Breast epithelium (tissue), 4 donors: ENCODE measurements at places on chromosomes 1 and 21.

DNA sequence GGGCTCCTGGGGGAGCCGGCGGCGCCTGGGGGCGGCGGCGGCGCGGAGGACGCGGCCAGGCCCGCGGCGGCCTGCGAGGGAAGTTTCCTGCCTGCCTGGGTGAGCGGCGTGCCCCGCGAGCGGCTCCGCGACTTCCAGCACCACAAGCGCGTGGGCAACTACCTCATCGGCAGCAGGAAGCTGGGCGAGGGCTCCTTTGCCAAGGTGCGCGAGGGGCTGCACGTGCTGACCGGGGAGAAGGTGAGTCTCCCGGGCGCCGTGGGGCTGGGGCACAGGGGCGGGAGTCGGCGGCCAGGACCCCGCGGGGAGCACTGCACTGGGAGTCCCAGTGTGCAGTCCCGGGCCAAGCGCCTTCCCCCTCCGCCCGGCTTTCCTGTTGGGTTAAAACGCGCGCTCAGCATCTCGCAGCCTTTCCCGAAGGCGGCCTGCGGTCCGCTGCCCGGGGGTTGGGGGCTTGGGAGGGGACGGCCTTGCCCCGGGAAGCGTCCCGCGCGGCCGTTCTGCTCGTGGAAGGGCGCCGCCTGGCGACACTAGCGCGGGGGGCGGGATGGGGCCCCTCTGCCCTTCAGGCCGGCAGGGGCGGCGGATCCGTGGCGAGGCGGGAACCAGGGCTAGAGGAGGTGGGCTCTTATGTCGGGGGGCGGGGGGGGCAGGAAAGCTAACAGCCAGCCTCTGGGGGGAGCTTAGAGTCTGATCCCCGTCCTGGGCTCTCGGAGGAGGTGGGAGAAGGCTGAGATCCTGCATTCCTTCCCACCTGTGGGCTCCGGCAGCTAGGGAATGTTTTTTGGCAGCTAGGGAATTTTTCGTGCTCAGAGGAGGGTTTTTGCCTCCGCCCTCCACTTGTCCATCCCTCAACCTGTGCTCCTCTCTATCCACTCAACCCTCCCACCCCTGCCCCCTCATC is 1.1 kb downstream of the HUNK start:
- no peak for DNase-seq

DNA sequence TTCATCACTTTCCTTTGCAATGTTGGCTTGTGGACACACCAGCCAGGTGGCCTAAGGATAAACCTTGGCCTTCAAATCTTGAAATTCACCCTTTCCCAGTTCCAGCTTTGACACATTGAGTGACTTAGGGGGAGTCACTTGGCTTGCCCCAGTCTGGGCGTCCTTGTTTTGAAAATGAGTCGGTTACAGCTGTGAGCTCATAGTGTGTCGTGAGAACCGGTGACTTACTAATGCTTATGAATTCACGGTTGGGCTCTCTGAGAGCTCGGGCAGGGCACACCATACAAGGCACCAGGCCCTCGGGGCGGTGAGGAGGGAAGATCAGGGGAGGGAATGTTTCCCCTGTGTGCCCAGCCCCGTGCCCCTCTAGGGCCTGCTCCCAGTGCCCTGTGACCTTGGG is 126.9 kb upstream of the TMPRSS2 start:
- DNase-seq: no peak

GRCh38 chr1:24849672-24850295 is 80.3 kb downstream of the RUNX3 start:
- no peak for DNase-seq

- no peak for DNase-seq
These were observed 6.1 kb downstream of the PDE9A start for GRCh38 chr21:42659416-42660117.

DNA sequence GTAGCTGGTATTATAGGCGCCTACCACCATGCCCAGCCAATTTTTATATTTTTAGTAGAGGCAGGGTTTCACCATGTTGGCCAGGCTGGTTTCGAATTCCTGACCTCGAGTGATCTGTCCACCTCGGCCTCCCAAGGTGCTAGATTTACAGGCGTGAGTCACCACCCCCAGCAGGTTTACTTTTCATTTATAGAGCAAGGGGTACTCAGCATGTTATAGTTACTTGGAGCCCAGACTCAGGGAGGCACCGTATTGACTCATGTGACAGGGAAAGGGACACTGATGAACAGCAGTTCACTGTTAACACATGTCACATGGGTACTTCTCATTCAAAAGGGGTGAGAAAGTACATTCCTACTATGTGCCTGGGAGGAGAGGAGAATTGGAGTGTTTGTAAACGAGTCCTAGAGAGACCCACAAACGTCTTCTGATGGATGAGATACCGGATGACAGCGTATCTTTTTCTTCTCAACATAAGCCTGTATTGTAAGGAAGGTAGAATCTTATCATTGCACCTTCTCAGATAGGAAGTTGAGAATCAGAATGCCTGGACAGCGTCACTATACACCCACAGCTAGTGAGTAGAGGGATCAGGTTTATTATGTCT is 510.0 kb downstream of the USP25 start:
- no peak for DNase-seq

- no peak for DNase-seq
These were observed 13.3 kb downstream of the NADK start for GRCh38 chr1:1764876-1765470.

GRCh38 chr1:228084325-228084724 is 1.8 kb downstream of the ARF1 start:
- no peak for DNase-seq

- no peak for DNase-seq
These were observed 4.7 kb upstream of the CD160 start for GRCh38 chr1:145714524-145715111.

DNA sequence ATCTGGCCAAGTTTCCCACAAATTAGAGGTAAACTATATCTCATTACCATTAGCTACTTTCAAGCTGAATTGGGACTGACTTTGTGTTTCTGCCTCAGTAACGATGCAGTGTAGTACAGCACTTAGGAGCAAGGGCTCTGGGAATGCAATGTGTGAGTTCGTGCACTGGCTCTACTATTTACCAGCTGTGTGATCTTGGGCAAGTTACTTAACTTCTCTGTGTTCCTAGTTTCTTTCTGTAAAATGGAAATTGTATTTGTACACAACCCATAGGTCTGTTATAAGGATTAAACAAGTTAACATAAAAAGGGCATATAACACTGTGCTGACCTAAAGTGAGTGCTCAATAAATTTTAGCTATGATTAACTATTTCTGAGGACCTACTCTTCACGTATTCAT is 65.0 kb upstream of the CSF1 start:
- DNase-seq: no peak

DNA sequence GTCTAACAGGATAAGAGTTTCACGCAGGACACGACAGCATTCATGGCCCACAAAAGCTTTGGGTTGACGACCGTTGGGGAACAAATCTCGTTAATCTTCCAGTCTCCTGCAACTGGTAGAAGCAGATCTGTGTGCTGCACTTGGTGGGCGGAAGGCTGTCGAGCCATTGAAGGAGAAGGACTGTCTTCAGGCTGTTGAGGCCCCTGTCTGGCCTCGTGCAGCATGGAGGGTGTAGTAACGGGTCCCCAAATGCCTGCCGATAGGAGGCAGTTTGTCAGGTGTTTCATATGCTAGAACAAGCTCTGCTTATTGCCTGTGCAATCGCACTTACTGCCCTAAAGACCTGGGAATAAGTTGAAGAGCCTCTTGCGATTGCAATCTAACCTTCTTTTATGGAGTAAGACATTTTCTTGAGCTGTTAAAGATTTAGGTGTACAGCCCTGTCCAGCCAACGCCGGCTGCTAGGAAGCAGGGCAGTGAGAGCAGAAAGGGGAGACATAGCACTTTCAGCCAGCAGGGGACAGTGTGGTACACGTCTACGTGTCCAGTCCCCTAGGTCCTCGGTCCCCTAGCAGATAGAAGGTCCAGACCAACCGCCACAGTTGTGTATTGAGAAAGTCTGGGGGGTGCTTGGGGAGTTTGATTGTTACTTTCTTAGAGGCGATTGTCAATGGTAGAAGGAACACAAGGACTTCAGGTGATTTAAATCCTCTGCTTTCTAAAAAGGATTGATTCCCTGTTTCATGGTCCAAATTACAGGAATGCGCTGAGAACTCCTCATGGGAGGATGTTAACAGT is 102.3 kb upstream of the TMPRSS2 start:
- no peak for DNase-seq

DNA sequence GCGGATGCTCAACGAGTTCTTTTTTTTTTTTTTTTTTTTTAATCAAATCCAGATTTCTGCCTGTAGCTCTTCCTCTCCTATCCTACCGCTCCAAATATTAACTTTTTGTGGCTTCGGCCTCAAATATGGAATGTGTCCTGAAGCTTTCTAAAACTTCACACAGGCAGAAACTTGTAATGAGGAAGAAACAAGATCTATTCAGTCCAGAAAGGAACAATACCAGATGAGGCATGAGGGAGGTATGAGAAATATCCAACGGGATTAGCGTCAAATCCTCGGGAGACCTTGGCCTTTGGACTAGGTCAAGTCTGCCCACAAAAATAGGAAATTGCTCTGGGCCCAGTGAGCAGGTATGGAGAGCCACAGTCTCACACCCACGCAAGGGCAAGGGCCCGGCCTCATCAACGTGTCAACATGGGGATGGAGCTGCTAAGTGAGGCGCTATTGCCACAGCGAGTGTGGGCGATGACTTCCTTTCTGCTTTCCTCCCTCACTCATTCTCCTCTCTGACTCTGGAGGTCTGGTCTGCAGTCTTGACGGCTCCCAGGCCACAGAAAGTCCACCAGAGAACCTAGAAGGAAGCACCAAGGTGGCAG is 66.6 kb downstream of the BCAR3 start:
- no peak for DNase-seq

DNA sequence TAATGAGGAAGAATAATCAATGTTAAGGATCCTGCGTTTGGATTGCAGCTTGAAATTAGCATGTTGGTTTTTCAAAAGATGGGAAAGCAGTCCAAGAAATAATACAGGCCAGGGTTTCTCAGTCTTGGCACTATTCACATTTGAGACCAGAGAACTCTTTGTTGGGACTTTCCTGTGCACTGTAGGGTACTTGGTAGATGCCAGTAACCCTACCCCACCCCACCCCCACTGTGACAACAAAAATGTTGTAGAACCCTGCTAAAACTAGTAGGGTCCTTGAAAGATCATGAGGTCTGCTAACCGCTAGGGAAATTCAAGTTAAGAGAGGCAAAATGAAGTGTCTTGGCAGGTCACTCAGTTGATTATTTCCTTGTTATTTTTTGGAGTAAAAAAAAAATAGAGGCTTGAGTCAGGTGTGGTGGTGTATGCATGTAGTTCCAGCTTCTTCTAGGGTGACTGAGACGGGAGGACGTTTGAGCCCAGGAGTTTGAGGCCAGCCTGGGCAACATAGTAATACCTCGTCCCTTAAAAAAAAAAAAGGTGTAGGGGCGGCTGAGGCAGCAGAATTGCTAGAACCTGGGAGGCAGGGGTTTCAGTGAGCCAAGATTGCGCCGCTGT is 53.3 kb downstream of the SPEN start:
- no peak for DNase-seq

DNA sequence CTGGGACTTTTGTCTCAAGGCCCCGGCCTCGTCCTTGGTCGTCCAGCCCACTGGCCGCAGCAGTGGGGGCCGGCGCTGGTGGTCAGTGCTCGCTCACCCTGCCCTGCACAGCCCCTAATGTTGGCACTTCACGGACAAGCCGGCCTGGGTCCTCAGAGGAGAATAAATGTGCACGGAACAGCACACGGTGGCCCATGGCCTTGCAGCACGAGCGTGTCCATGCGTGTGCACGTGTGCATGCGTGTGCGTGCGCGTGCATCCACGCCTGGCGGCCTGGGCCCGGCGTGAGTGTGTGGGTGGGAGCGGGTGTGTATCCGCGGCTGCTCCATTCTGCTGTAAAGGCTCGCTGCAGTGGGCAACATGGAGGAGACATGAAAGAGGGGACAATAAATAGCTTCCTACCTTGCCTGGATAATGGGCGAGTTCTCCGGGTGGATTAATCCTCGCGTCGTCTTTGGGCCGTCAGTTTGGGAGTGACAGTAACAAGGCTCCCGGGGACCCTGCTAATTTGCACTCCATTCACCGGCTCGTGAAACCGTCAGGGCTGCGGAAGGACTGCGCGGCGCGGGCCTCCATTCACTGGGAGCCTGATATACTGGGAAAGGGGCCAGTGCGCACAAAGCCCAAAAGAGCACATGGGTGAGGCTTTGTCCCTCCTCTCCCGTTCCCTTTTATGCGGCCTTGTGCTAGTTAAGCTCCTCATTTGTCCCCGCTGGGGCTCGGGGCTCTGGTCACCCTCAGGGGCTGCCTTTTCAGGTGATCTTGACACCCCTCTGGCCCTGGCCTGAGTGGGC is 142.8 kb downstream of the PRDM16 start:
- DNase-seq: no peak

DNA sequence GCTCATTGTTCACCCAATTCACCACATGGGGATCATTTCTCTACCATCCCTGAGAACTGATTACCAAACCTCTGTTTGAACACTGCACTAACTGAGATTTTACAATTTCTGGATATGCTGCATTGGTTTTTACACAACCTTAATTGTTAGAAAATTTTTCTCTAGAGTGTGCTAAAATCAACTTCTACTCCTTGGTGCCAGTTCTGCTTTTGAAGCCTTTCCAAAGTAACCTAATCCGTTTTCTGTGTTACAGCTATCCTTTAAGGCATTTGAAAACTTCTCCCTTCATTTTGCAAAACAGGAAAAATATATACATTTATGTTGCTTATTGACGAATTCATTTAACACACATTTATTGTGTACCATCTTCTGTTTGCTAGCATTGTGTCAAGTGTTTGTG is 23.7 kb downstream of the SMAP2 start:
- no peak for DNase-seq

DNA sequence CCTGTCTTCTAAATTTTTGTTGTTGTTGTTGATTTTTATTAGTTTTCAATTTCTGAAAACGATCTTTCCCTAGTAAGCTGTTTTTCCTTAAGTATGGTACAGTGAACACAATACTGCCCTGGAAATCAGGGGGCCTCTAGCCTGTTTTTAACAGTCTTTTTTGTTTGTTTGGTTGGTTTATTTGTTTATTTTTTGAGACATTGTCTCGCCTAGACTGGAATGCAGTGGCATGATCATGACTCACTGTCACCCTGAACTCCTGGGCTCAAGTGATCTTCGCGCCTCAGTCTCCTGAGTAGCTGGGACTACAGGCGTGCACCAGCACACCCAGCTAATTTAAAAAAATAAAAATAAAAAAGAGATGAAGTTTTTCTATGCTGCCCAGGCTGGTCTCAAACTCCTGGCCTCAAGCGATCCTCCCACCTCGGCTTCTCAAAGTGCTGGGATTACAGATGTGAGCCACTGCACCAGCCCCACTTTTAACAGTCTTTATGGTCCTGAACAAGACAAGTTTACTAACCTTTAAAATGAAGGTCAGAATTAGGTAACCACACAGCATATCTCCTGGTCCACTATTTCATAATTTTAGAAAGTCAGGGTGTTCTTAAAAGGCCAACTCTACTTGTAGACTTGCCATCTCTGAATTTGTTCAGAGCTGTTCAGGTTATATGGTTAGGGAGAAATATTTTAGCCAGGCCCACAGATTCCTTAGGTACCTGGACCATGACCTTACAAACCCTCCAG is 35.4 kb downstream of the TBCE start:
- no peak for DNase-seq
